ENCODE measurements at places on chromosomes 16 and 17.

- DNase-seq, result peak; percentile 32
Observed at GRCh38 chr16:10971560-10971961, 27.2 kb downstream of the CLEC16A start.

- DNase-seq, result peak; percentile 84
Observed at GRCh38 chr16:1610071-1610898, 1.6 kb downstream of the IFT140 start.

GRCh38 chr16:57694725-57695679 is at the start of gene DRC7:
Gene DRC7 (plus strand): TSS chr16:57694806. CDS start chr16:57697950, 3,144 bp downstream.
- no peak for DNase-seq

- no peak for DNase-seq
Observed at GRCh38 chr17:21248500-21248899, 4.7 kb downstream of the NATD1 start.

DNA sequence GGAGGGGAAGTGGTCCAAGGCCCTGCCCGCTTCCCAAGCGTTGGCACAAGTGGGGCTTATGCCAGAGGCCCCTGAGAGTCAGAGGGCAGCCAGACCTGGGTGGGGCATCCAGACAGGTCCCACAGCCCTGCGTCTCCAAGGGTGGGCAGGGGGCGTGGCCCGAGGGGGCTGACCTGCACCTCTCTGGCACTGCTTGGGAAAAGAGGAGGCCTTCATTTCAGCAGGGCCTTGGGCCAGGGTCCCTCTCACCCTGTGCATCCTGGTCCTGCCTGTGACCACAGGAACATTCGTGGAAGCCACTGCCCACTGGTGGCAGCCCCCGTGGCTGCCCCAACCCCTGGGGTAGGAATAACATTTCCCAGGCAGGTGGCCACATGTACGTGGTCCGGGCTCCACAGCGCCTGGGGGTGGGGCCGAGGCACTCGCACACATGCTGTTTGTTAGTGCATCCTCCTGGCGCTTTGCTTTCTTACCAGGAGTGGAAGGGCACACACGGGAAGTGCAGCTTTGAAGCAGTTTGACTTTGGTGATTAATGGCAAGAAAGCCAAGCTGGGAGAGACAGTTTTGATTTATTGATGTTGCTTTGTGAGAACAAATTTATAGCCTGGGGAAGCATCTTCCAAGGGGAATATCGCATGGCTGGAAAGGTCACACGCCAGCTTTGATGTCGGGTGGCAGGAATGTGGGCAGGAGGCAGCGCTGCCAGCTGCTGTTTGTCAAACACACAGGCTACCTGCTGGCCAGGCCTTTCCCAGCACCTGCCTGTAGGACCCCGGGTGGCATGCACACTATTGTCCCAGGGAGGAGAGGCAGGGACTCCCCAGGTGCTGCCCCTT is 4.3 kb downstream of the CENPX start:
- no peak for DNase-seq

DNA sequence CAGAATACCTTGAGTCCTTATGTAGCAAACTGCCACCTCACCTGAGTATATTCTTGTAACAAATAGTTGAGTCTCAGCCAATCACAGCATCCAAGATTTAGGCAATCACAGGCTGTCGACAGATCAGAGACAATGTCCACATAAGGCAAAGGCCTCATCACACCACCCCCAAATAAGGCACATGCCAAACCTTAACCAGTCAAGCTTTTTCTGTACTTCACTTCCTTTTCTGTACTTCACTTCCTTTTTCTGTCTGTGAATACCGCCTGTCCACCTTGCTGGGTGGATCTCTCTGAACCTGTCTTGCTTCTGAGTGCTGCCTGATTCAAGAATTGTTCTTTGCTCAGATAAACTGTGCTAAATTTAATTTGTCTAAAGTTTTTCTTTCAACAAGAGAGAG is 210.4 kb upstream of the N4BP1 start:
- no peak for DNase-seq

- DNase-seq, result no peak
Observed at GRCh38 chr17:8362651-8363332, 13.7 kb downstream of the KRABD2 start.

GRCh38 chr16:13920510-13920818 is 510 bp downstream of the ERCC4 start:
- DNase-seq, result no peak

DNA sequence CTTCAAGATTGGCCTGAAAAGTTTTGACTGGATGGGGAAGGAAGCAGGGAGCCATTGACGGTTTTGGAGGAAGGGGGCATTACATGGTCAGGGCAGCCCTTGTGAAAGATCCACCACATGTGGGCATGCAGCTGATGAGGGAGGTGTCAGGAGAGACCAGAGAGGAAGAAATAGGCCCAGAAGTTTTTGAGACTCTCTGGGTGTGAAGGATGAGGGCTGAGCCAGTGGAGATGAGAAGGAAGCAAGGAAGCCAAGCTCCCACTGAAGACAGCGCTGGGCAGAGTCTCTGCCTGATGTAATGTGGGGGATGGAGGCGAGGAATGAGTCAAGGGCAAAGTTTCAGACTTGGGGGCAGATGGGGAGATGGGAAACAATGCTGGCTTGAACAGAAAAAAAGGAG is 530 bp downstream of the CCL17 start:
- no peak for DNase-seq

DNA sequence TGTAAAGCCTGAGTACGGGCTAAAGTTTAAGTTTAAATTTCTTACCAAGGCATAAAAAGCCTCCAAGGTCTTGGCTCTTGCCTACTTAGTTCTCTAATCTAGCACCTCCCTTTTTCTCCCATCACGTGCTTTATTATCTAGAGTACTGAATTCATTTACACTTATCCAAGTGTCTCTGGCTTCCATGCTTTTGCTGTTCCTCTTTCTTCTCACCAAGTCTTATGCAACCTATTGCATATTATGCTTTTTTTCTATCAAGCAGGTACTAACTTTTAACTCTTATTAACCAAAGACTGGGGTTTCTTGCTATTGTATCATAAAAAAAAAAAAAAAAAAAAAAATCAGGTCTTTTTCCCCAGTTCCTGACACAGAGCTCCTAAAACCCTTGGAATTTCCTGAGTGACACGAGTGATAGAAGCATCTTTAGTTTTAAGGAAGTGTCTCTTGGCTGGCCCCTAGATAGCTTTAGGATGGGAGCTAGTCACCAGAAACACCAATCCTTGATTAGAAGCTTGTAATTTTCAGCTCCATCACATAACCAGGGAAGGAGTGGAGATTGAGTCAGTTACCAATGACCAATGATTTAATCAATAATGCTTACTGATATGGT is 44.9 kb downstream of the SSH2 start:
- no peak for DNase-seq

DNA sequence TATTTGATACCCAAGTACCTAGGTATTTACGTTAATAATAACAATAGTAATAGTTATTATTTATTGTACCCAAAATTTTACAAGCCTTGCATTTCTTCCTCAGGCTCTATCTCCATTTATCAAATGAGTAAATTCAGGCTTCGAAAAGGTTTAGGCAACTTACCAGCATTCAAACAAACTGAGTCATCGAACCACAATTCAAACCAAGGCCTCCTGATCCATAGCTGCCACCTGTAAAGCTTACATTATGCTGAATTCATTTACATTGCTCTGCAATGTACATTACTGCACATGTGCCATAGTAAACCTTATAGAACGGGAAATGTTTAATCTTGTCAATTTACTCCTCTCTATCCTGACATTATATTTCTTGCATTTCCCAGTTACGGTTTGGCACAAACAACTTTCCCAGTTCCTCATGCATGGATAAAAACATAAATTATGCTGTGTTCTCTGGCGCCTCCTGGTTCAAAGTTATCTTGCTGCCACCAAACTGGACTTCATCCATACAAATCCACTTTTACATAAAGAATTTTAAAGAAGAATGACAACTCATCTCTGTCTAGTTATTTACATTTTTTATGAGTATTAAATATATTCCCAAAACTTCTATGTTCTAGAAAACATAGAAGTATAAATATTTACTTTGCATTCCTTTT is 360.6 kb upstream of the SOX9 start:
- DNase-seq, result no peak

- DNase-seq, result no peak
Observed at GRCh38 chr17:43384476-43384862, 14.3 kb upstream of the ARL4D start.

GRCh38 chr17:4375039-4375748 is 8.7 kb upstream of the UBE2G1 start:
- DNase-seq, result no peak

GRCh38 chr17:55426851-55427586 is 5.4 kb upstream of the MMD start:
- no peak for DNase-seq

- no peak for DNase-seq
Observed at GRCh38 chr16:56119133-56119532, 72.2 kb upstream of the GNAO1 start.

All from breast epithelium (tissue), 4 donors.